Stimulated activated memory B cell treated with anti-CD40 and anti-IgM and Interleukin-4, amounts not matched to agents 10 μg/mL and 1 μg/mL and 100 μg/mL, for 72 hours (primary cell): ENCODE measurements at places on chromosomes 12 and 14.

- H3K27ac ChIP-seq = peak overlapping the region; percentile 7
- H3K27me3 ChIP-seq = no peaks in the 10 kb centered on the region
- ATAC-seq = no peak
- no peaks in the 10 kb centered on the region for H3K36me3 ChIP-seq
- H3K4me1 ChIP-seq = peaks cover 40% of the 10 kb centered on the region
Measured at GRCh38 chr12:67701121-67701520, 52.6 kb downstream of the DYRK2 start.

DNA sequence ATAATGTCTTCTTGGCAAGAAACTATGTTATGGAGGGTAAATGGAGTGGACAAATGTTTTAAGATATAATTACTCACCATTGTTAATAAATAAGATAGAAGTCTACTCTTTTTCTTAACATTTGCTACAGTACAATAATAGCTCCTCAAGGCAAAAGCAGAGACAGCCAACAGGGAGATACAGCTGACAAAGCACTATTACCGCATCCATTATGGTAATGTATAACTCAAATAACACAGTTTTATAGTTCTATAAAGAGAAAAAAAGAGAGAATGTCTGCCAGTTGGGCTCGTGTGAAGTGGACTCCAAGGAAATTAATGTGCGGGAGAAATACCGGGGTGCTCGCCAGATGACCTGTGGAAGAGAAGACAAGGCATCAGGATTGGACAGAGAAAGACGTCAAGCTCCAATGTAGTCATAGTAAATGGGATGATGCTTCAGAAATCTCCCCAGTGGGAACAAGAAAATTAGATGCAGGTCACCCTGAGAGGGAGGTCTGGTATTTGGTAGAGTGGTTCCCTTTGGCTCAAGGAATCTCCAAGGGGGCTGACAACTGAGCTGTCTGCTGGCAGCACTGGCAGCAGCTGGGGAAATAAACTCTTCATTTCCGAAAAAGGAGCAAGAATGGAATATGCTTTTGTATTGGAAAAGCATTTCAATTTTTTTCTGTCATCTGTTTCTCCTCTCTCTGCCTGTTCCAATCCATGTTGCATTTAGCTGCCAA is 343.9 kb downstream of the LRFN5 start:
- no peak overlapping the region for H3K27ac ChIP-seq
- no peak for ATAC-seq
- H3K4me3 ChIP-seq = no peak overlapping the region
- H3K27me3 ChIP-seq = no peaks in the 10 kb centered on the region

GRCh38 chr14:99175331-99176155 is 96.5 kb downstream of the BCL11B start:
- no peak overlapping the region for H3K4me3 ChIP-seq
- no peaks in the 10 kb centered on the region for H3K27me3 ChIP-seq
- no peak overlapping the region for H3K27ac ChIP-seq

DNA sequence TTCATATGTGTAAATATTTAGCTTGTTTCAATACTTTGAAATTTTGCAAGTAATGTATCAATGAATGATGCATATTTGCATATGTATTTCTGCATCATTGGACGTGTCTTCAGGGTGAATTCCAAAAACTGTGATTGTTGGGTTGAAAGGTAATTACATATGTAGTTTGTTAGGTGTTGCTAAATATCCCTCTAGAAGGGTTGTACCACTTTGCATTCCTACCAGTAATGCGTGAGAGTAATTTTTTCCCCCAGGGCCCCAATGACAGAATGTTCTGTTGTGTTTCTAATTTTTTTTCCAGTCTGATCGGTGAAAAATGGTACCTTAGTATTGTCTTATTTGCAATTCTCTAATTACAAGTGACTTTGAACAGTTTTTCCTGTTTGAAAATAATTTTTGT is 408.9 kb downstream of the NAV3 start:
- H3K27me3 ChIP-seq = no peaks in the 10 kb centered on the region
- H3K36me3 ChIP-seq = no peaks in the 10 kb centered on the region
- no peak overlapping the region for H3K4me3 ChIP-seq
- H3K27ac ChIP-seq = no peak overlapping the region
- no peaks in the 10 kb centered on the region for H3K4me1 ChIP-seq

- H3K4me3 ChIP-seq = no peak overlapping the region
- H3K4me1 ChIP-seq = no peaks in the 10 kb centered on the region
- peaks cover 50% of the 10 kb centered on the region for H3K36me3 ChIP-seq
- no peaks in the 10 kb centered on the region for H3K27me3 ChIP-seq
- H3K27ac ChIP-seq = no peak overlapping the region
- ATAC-seq = no peak
Measured at GRCh38 chr12:95258803-95259202, 41.2 kb downstream of the VEZT start.

GRCh38 chr14:95341564-95341963 is 21.9 kb upstream of the CLMN start:
- H3K36me3 ChIP-seq = no peaks in the 10 kb centered on the region
- no peak for ATAC-seq
- H3K4me3 ChIP-seq = no peak overlapping the region
- peaks cover 19% of the 10 kb centered on the region for H3K27me3 ChIP-seq

GRCh38 chr12:51415931-51416330 is 8.7 kb upstream of the SLC4A8 start:
- no peak overlapping the region for H3K27ac ChIP-seq
- ATAC-seq = no peak
- no peak overlapping the region for H3K4me3 ChIP-seq
- H3K4me1 ChIP-seq = peaks cover 6% of the 10 kb centered on the region

DNA sequence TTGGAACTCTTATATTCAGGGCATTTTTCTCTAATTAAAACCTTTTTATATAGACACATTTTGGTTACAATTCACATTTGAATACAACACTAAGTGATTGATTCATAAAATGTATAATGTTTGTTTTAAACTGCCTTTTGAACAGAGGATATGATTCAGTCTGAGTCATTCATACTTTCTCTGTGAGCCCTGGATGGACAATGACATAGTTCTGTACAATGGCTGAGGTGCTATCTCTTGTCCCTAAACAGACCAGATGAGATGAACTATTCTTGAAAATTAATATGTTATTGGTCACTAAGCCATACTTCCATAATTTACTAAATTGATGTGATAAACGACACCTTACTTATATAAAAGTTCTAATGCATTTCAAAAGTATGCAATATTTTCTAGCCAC is 199.7 kb upstream of the ATXN7L3B start:
- no peaks in the 10 kb centered on the region for H3K27me3 ChIP-seq
- no peak overlapping the region for H3K4me3 ChIP-seq
- H3K36me3 ChIP-seq = no peaks in the 10 kb centered on the region
- H3K27ac ChIP-seq = no peak overlapping the region
- H3K4me1 ChIP-seq = no peaks in the 10 kb centered on the region

DNA sequence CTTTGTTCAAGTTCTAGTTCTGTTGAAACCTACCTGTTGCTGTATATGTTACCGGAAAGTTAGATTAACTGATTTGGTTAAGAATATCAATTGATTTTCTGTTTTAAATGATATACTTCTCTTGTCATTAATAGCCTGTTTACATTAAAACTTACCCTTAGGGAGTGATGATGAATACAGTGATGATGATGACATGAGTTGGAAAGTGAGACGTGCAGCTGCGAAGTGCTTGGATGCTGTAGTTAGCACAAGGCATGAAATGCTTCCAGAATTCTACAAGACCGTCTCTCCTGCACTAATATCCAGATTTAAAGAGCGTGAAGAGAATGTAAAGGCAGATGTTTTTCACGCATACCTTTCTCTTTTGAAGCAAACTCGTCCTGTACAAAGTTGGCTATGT is 33.0 kb downstream of the CAND1 start:
- H3K36me3 ChIP-seq = peaks cover 61% of the 10 kb centered on the region
- H3K4me3 ChIP-seq = no peak overlapping the region
- H3K4me1 ChIP-seq = no peaks in the 10 kb centered on the region
- H3K27me3 ChIP-seq = no peaks in the 10 kb centered on the region
- H3K27ac ChIP-seq = no peak overlapping the region

DNA sequence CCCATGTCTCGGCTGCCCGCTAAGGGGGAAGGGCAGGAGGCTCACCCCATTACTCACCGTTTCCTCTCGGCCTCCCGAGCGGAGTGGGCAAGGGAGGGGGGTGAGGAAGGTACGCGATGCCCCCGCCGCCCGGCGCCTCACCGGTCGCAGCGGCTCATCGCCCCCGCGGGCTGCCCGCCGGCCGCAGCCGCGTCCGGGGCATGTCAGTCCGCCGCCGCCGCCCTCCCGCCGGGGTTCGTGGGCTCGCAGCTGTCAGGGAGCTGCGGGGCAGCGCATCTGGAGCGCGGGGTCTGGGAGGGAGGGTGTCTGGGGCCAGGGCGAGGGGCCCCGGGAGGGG is 461 bp downstream of the SLC8A3 start:
- peak overlapping the region; percentile 81 for H3K4me3 ChIP-seq
- H3K27ac ChIP-seq = no peak overlapping the region
- peaks cover 55% of the 10 kb centered on the region for H3K27me3 ChIP-seq
- H3K36me3 ChIP-seq = no peaks in the 10 kb centered on the region
- H3K4me1 ChIP-seq = peaks cover 28% of the 10 kb centered on the region
- ATAC-seq = peak; percentile 49

DNA sequence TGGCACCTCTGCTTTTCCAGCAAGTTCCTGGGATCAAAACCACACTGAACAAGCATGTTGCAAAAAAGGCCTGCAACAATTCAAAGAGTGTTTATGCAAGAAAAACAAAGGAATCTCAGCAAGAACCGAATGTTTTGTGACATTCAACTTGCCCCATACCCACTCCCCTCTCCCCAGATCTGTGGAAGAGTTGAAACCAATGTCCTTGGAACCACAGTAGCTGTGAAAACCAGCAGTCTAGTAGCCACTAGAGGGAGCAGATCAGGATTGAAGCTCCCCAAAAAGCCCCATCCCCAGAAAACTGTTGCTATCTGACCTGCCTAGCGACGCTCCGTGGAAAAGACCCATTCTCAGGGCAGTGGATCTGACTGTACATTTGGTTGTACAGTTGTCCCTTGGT is 27.1 kb downstream of the PRKAB1 start:
- no peaks in the 10 kb centered on the region for H3K36me3 ChIP-seq
- H3K27ac ChIP-seq = no peak overlapping the region
- H3K27me3 ChIP-seq = no peaks in the 10 kb centered on the region

DNA sequence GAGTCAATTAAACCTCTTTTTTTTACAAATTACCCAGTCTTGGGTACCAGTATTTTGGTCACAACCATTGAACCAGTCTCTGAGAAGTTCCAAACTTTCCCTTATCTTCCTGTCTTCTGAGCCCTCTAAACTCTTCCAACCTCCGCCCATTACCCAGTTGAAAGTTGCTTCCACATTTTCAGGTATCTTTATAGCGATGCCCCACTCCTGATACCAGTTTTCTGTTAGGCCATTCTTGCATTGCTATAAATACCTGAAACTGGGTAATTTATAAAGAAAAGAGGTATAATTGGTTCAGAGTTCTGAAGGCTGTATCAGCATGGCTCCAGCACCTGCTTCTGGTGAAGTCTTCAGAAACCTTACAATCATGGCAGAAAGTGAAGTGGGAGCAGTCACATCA is 31.7 kb downstream of the TTC5 start:
- H3K4me3 ChIP-seq = no peak overlapping the region
- ATAC-seq = no peak
- H3K27me3 ChIP-seq = no peaks in the 10 kb centered on the region
- no peak overlapping the region for H3K27ac ChIP-seq

DNA sequence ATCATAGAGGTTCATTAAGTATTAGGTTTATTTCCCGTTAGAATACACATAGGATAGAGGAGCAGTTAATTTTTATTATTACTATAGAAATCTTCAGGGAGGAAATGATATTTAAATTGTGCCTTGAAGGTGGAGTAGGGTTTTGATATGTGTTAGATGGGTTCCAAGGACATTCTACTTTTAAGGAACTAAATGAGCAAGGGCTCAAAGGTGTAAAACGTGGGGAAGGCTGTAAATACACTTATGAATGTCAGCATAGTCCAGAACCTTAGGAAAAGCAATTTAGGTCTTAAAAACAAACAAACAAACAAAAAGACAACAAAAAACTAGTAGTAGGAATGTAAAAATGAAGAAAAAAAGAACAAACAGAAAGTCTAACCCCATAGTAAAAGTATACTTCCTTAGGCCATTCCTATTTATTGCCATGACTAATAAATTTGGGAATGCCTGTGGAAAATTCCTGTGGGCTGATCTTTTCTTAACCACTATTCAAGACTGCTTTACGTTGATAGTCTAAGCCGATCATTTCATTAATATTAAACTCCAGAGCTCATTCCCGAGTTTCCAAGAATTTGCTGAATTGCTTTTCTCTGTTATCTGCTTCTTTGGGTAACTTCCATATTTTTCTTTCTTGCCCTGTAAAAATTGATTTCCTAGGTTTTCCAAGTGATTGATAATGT is 180.3 kb downstream of the RAD51B start:
- peaks cover 15% of the 10 kb centered on the region for H3K36me3 ChIP-seq
- peaks cover 11% of the 10 kb centered on the region for H3K4me1 ChIP-seq
- H3K4me3 ChIP-seq = no peak overlapping the region
- ATAC-seq = no peak
- H3K27ac ChIP-seq = no peak overlapping the region
- no peaks in the 10 kb centered on the region for H3K27me3 ChIP-seq

DNA sequence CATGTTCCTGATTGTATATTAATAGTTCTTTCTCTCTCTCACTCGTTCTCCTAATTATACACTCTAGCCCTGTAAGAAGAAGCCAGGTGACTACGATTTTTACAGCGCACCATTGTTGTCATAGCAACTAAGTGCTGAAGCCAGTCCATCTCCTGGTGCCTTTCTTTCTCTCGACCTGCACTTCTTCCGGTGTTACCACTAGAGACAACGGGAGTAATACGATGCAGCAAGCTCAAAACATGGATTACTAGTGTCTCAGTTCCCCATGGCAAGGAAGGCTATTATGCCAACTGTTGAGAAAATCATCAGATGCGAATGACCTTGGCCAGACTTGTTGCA is 40.8 kb upstream of the DCD start:
- H3K27me3 ChIP-seq = peaks cover 78% of the 10 kb centered on the region
- no peaks in the 10 kb centered on the region for H3K4me1 ChIP-seq
- H3K36me3 ChIP-seq = no peaks in the 10 kb centered on the region

DNA sequence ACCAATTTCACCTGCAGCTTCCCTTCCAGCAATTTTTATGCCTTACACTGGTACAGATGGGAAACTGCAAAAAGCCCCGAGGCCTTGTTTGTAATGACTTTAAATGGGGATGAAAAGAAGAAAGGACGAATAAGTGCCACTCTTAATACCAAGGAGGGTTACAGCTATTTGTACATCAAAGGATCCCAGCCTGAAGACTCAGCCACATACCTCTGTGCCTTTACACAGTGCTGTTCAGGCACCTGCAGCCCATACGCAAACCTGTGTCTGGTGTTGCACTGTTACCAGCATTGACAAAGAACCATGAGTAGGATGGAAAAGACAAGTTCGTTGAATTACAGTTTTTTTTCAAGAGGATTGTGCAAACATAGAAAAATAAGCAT is 432.0 kb upstream of the OR4E1 start:
- H3K27me3 ChIP-seq = peaks cover 23% of the 10 kb centered on the region
- no peaks in the 10 kb centered on the region for H3K4me1 ChIP-seq
- ATAC-seq = no peak
- no peak overlapping the region for H3K27ac ChIP-seq
- no peaks in the 10 kb centered on the region for H3K36me3 ChIP-seq

DNA sequence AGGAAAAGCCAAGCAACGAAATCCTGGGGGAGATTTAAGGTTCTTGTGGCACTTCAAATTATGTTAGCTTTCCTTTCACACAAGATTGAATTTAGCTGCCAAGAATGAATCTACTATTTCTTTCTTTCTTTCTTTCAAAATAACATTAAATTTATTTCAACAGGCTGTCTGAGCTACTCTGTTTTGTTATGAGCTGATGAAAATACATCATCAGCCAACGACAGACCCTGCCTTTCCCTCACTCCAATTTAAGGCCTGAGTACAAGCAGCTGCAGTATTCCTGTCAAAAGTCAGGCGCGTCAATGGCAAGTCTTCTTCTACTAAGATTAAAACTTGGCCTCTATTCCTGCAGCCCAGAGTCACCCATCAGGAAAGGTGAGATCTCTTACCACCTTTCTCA is 347.7 kb upstream of the FLRT2 start:
- no peak overlapping the region for H3K4me3 ChIP-seq
- H3K36me3 ChIP-seq = no peaks in the 10 kb centered on the region
- no peaks in the 10 kb centered on the region for H3K27me3 ChIP-seq
- ATAC-seq = no peak
- no peaks in the 10 kb centered on the region for H3K4me1 ChIP-seq
